Activated CD4-positive, alpha-beta T cell treated with anti-CD3 and anti-CD28 coated beads, Interleukin-2, amount 50 U/mL, for 4 hours (primary cell): ENCODE measurements at places on chromosomes 6 and 20.

GRCh38 chr6:77470983-77471382 lies 7.7 kb upstream of the HTR1B start:
- DNase-seq, result no peak

GRCh38 chr20:37484331-37484730 lies 36.7 kb upstream of the NNAT start:
- DNase-seq, result no peak

- DNase-seq, result no peak
Measured at GRCh38 chr6:167745670-167746389, 80.9 kb upstream of the AFDN start.

DNA sequence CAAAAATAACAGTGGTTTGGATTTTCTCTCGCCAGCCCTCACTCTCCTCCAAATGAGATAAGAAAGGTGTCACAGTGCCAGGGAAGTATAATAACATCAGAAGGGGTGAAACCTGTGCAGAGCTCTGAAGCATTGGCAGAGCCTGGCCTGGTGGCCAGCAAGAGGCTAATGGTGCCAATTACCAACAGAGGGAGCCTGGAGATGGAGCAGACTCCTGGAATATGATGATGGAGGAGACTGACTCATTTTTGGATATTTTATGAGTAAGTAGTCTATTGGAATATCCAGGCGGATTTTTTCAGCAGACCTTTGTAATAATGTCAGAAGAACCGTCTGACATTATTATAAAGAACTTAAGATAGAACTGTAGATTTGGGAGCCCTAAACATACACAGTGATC lies 442.6 kb upstream of the MARCKS start:
- no peak for DNase-seq

- DNase-seq, result no peak
Measured at GRCh38 chr6:27111743-27112142, 135.8 kb upstream of the PRSS16 start.

GRCh38 chr6:19999319-20000191 lies 162.4 kb downstream of the ID4 start:
- DNase-seq, result no peak

DNA sequence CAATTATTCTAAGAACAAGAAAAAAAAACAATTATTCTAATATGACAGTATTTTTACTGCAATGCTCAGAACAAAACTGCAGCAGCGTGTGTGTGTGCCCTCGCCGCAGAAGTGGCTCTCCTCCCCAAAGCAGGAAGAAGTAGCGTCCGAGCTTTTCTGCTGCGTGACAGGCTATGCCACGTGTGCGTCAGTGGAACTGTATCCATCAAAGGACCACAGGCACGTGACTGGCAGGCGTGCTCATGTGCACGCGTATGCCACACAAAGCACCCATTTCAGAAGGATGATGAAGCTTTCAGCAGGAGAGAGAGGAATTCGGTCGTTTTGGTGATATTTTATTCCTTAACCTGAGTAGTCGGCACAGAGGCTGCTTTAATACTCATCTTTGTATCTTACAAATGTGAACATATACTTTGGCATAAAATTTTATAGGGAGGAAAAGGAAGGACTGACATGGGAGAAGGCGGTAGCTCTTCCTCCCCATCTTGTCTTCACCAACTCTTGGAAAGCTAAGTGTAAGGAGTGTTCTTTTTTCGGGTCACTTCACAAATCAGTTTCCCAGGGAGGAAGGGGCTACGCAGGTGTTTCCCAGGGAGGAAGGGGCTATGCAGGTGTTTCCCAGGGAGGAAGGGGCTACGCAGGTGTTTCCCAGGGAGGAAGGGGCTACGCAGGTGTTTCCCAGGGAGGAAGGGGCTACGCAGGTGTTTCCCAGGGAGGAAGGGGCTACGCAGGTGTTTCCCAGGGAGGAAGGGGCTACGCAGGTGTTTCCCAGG lies 3.4 kb downstream of the TCFL5 start:
- no peak for DNase-seq

GRCh38 chr20:57841297-57841866 lies 131.6 kb upstream of the PMEPA1 start:
- no peak for DNase-seq

DNA sequence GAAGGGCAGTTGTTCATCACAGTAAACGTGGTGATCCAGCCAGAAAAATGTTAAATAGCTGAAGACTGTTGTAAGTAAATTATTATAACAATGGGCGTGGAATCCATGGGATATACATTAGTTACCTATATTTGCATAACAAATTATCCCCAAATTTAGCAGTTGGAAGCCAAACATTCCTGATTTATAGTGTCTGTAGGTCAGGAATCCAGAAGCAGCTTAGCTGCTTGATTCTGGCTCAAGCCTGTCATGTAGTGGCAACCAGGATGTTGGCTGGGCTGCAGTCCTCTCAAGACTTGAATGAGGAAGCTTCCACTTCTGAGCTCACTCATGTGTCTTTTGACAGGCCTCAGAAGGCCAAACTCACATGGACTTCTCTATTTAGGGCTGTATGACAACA lies 6.9 kb upstream of the ADGRB3 start:
- no peak for DNase-seq

- no peak for DNase-seq
Measured at GRCh38 chr6:23173234-23173633, 603.9 kb downstream of the HDGFL1 start.

DNA sequence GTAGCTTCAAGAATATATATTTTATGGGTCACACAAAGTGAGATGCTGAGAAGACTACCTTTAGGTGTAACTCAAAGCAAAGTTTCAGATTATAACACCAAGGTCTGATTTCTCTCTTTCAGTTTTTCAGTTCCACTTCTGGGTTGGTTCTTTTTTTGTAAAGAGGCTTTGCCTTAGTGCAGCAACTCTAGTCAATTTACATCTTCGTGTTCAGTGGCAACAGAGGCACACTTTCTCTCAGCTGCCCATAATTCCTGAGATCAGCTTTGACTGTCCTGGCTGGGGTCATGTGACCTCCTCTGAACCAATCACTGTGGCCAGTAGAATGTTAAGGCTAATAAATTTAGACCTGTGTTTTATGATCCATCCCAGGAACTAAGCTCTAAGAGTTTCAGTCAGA lies 120.2 kb downstream of the TINAG start:
- DNase-seq, result no peak

DNA sequence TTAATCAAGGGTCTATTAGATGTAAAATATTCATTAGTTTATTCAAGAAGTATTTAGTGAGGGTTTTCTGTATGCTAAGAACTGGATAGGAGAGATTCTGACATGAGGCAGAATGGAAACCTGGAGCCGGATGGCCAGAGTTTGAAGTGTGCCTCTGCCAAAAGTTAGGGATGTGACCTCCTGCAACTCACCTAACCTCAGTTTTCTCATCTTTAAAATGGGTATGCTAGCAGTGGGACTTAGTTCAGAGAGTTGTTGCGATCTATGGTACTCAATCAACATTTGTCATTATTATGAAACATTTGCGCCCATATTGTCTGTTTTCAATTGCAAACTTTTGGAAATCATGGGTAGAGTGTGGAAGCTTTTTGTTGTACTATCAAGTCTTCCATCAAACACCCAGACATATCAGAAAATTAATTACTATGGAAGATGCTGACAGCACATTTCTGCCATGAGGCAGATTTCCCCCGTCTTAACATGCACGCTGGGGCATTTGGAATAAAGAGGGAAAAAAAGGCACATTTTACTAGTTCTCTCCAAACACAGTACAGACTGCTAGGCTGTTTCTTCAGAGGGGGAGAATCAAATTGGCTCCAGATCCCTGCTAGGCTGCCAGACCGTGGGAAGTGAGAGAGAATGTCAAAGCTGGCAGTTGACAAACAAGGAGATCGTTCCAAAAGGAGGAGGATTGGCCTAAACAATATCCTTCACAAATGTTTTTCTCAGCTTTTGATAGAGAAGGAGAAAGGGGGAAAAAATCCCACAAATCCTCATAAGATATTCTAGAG lies 205.3 kb upstream of the TSHZ2 start:
- DNase-seq, result no peak

DNA sequence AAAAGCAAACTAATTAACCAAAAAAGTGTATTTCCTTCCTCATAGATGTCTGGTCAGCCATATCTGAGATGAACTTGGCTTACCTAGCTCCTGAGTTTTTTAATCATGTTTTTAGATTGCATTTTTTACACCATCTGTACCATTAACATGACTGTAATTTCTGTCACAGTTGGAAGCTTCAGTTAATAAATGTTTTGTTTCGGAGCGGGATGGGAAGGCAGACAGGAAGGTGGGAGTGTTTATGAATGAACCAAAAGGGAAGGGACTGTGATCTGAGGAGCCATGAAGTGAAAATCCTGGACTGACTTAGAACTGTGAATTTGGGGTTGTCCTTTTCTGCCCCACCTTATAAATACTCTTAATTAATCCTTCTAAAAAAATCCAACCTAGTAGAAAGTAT lies 445.6 kb upstream of the SOX4 start:
- no peak for DNase-seq
